ENCODE measurements at places on chromosomes 1 and 21. TPM values are rescaled to one million over a fixed set of nuclear protein-coding genes. Genes with fewer than 3 reads are reported as not detected.

The S100A5 gene
- not detected for total RNA-seq

The PRKAA2 gene
- 1.2 TPM for total RNA-seq

The CHIA gene
- not detected for total RNA-seq

The GBP1 gene
- 13.6 TPM for total RNA-seq
